ENCODE measurements at places on chromosomes 11 and 22.

- no peak for DNase-seq
Measured at GRCh38 chr11:121793916-121794315, 322.1 kb downstream of the BLID start.

- DNase-seq = no peak
Measured at GRCh38 chr11:62024936-62025486, 57.6 kb upstream of the FTH1 start.

DNA sequence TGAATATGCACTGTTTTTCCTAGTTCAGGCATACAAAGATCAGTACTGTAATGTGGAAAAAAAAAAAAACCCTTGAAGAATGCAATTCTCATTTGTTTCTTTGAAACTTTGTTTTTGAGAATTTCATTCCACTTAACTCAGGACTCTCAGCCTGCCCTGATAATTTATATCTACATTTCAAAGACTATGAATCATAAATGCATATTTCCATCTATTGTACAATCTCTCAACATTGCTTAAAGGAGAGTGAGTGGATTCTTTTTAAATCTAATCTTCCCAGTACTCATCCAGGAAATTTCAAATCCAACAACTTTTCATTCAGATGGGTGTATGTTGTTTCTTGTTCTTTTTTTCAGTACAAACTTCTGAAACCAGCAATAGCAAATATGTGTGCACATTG is 322.2 kb upstream of the DDI1 start:
- DNase-seq = no peak

DNA sequence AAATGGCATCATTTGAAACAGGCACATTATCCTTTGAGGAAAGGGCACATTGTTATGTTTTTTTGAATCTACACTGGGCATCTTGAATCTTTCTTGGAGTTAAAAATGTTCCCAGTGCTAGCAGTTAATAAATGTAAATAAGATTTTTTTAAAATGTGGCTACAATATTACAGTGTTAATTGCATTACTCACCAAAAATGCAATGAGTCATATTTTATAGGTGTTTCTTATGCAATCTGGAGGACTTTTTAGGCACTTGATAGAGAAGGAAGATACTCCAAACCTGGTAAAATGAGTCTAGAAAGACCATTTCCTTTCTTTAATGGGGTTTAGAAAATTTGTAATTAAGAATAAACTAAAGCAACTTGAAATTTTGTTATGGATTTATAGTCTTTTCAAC is 238.0 kb downstream of the METTL15 start:
- DNase-seq = no peak

DNA sequence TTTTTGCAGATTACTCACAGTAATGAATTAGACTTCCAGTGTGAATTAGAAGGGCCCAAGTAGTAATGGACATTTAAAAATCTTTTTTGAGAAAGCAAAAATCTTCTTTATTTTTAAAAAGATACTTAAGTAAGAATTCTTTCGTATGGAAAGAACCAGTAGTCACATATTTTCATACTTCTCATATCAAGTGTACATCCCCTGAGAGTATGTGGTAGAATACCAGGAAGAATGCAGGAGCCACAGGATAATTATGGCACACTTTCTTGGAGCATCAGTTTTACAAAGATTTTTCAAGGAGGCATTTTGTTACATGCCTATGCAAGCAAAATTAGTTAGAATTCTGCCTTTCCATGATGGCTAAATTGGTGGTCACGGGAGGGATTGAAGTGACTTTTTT is 28.1 kb downstream of the POLD3 start:
- no peak for DNase-seq

GRCh38 chr11:12246989-12247388 is 130.4 kb upstream of the PARVA start:
- DNase-seq = no peak

Measured in stimulated activated CD8-positive, alpha-beta memory T cell treated with anti-CD3 and anti-CD28 coated beads, Interleukin-4, amount 100 ng/mL, for 4 hours (primary cell).